ENCODE measurements at places on chromosomes 7 and 10.

GRCh38 chr10:15363031-15363430, 8.1 kb downstream of the FAM171A1 start:
- no peak for DNase-seq

DNA sequence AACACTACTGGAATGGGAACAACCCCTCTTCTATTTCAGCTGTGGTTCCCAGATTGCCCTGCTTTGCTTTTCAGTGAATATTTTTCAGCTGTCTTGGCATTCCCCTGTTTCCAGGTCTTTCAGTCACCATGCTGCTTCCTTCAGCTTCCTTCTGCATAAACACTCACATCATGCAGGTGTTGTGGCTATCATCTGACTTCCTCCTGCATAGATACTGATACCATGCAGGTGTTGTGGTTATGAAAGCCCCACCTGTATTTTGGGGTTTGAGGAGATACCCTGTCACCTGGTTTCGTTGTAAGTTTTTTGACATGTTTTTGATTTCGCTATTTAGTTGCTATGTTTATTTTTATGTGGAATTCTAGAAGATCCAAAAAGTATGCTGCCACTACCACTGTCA, 71.5 kb downstream of the SLC35B4 start:
- no peak for DNase-seq

DNA sequence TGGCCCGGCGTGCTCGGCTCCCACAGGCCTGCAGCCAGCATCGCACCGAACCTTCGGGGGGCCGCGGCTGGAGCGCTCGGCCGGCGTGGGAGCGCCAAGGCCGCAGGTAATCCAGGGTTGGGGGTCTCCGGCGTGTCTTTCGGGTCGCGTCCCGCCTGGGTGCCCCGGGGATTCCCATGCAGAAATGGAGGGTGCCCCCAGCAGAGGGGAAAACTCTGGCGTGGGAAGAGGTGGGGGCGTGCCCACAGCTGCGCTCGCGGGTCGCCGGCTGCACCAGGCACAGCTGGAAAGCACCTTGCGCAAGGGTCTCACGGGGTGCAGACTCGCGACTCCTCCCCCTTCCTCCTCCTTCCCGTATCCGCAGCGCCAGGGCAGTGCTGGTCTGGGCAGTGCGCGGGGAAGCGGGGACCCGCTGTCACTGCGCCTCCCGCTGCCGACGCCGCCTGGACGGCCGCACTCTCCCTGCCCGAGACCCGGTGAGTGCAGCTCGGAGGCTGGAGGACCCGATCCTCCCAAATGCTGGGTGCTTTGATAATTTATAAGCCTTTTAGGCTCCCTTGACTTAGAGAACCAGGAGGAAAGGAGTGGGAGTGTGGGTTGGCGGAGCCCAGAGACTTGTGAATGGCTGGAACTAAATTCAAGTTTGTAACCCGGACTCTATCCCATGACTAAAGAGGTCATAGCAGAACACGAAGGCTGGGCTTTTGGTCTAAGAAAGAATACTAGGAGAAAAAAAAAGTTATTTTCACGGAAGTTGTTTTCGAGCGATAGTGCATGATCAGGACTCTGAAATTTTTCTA, 489 bp downstream of the MAP3K8 start:
- peak; percentile 67 for DNase-seq

- DNase-seq: no peak
These were observed 123.0 kb upstream of the VSTM2A start for GRCh38 chr7:54419209-54419608.

DNA sequence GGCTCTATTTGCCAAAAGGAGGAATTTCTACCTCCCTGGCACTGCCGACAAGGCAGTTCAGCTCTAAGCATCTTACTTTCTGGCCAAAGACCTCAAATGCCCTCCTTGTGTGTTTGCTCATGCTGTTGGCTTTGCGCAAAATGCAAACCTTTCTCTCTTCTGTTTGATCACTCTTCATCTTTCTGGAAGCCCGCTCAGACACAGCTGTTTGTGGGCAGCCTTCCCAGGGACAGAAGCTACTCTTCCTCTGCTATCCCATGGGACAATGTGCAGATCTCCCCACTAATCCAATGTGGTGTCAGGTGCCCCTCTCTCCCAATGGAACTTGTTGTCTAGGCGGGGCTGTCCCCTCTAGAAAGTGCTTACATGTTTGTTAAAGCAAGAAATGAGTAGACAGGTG, 278.7 kb downstream of the CCSER2 start:
- DNase-seq: no peak
